WTC11 (cell line): ENCODE measurements at places on chromosomes 5 and 9. TPM values are rescaled to one million over a fixed set of nuclear protein-coding genes. Genes with fewer than 3 reads are reported as not detected.
A peak's percentile ranks its signal among the peaks of the same experiment; 100 is the strongest.

DNA sequence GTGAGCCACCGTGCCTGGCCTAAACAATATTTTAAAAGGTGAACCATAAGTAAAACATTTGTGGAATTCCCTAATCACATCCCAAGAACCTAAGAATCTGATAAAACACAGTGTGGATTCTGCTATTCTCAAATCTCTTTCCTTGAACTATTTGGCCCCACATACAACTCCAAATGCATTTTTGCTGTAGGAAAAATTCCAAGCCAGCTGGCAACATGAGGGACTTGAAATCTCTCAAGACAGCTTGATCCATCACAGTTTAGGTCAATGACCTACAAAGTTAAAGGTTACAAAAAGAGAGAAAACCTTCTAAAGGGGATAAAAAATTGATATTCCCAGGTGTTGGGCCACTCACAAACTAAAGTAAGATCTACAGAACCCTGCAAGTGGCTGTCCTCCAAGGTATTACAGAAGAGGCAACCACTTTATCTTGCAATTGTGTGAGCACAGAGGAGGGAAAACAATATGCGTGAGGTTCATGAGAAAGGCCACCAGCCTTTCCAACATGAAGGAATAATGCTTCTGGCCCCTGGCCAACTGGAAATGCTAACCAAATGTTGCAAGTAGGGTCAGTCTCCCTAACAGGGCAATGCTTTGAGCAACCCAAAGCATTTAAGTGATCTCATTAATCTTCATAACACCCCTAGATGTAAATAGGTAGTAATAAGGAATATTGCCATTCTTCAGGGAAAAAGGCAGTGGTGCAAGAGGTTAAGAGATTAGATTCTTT, 221.4 kb downstream of the SEMA5A start:
- H3K4me3 ChIP-seq = no peak overlapping the region
- peaks cover 13% of the 10 kb centered on the region; the same call in 1 of the 2 replicates for H3K4me1 ChIP-seq
- no peaks in the 10 kb centered on the region for H3K27me3 ChIP-seq
- DNase-seq = no peak
- no peak overlapping the region for H3K27ac ChIP-seq

GRCh38 chr9:27247756-27248155, 49.2 kb downstream of the EQTN start:
- peak; percentile 47 for DNase-seq
- H3K27ac ChIP-seq = no peak overlapping the region
- H3K4me3 ChIP-seq = no peak overlapping the region
- H3K36me3 ChIP-seq = no peaks in the 10 kb centered on the region

GRCh38 chr5:128472036-128472435, 66.0 kb downstream of the FBN2 start:
- no peaks in the 10 kb centered on the region for H3K27me3 ChIP-seq
- H3K36me3 ChIP-seq = peaks cover 13% of the 10 kb centered on the region
- no peak for DNase-seq
- H3K4me1 ChIP-seq = peaks cover 4% of the 10 kb centered on the region; the same call in 1 of the 2 replicates

DNA sequence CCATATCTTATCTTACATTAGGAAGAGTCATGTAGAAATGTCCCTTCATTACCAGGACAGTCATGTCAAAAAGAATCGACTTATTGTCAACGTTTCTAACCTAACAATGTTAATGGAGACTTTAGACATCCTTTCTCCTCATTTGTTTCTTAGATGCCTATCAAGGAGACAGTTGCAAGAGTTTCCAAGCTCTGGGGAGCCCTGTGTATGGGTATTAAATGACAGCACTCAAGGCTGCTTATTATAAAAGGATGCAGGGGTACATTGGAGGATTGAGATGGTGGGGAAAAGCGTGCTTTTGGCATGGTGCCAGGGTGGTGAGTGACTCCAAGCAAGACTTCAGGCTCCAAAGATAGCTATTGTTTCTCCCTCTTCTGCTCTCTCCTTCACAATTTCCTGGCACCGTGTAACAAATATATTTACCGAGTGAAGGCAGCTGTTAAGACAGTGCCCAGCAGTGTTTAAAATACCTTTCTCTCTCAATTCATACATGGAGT, 461.3 kb upstream of the CLINT1 start:
- peaks cover 20% of the 10 kb centered on the region for H3K4me1 ChIP-seq
- H3K4me3 ChIP-seq = no peak overlapping the region
- no peaks in the 10 kb centered on the region for H3K27me3 ChIP-seq
- no peak overlapping the region for H3K27ac ChIP-seq

DNA sequence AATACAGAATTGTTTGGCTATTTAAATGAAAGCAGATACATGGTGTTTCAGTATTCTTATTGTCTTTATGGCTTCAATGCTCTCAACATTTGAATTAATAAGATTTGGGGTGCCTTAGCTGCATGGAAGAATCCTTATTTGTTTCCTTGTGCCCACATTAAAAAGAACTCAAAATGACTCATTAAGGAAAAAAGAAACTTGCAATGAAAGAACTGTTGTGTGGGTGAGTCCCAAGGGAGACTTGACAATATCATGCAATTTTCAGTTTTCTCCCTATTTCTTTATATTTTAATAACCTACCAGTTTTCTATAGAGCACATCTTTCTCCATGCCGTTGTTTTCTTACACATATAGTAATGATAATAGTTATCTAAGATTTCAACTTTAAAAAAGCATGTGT, 404.0 kb downstream of the PDE4D start:
- H3K27ac ChIP-seq = no peak overlapping the region
- H3K4me1 ChIP-seq = peaks cover 15% of the 10 kb centered on the region
- no peak overlapping the region for H3K4me3 ChIP-seq

GRCh38 chr9:136655536-136656182, 7.1 kb upstream of the EGFL7 start:
- no peaks in the 10 kb centered on the region for H3K36me3 ChIP-seq
- H3K27ac ChIP-seq = no peak overlapping the region
- H3K4me1 ChIP-seq = 0 out of 2 replicates have a peak, but pooled peaks cover 3% of the 10 kb centered on the region
- no peak for DNase-seq

DNA sequence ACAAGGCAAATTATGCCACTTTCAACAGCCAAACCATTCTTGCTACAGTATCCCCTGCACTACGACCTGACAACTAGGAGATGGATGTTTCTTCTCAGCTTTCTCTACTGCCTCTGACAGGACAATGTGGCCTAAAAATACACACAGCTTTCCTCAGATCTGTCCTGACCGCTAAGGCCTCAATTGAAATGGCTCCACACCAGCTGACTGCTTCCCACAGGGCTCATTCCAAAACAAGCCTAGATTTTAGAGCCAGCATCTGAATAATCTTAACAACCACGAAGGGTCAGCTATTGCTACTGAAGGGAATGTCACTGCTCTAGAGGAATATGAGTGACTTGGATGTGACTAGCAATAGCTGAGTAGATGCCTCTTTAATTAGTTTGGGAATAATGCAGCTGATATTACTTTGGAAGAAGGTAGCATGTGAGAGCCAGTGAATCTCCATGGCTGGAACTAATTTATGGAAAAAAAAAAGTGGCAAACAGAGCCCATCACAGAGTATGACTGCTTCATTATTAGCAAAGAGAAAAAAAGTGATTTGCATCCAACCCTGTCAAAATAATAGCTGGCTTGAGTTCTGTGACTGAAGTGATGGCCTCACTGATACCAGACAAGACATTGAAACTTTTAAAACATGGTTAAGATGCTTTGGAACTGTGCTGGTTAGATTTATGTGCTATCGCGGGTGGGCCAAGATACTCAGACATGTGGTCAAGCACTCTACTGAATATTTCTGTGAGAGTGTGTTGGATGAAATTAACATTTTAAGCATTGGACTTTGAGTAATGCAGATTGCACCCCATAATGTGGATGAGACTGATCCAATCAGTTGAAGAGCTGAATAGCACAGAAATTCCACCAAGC, 450.2 kb downstream of the NR2F1-AS1 start:
- H3K36me3 ChIP-seq = no peaks in the 10 kb centered on the region
- no peak overlapping the region for H3K4me3 ChIP-seq
- H3K27ac ChIP-seq = no peak overlapping the region
- H3K4me1 ChIP-seq = no peaks in the 10 kb centered on the region

GRCh38 chr5:45376417-45376816, 319.8 kb downstream of the HCN1 start:
- H3K27me3 ChIP-seq = no peaks in the 10 kb centered on the region
- 0 out of 2 replicates have a peak, but pooled peaks cover 3% of the 10 kb centered on the region for H3K36me3 ChIP-seq
- no peaks in the 10 kb centered on the region for H3K4me1 ChIP-seq
- H3K4me3 ChIP-seq = no peak overlapping the region
- DNase-seq = no peak
- no peak overlapping the region for H3K27ac ChIP-seq

PDLIM4 gene
- 10.6 to 15.2 TPM (median 11.4 TPM) in 3 replicates for total RNA-seq

PCSK1 gene
- total RNA-seq = 2.7 to 4.5 TPM (median 3.6 TPM) in 3 replicates

C1QTNF3 gene
- 1.2 to 2.1 TPM (median 2.0 TPM) in 3 replicates for total RNA-seq

DNA sequence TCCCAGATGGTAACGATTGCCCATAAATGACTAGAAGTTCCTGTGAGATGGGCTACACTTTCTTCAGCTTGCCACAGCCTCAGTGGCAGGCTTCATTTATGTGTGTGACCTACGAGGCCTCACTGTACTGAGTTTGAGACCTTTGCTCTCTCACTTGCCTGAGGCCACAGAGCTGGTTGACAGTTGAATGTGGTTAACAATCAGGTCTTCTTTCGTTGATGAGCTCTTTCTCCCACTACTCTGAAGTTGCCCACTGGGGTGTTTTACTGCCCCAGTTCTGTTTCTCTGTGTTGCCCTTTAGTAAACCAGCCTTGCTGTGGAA, 70.5 kb downstream of the CYFIP2 start:
- H3K4me3 ChIP-seq = no peak overlapping the region
- peaks cover 45% of the 10 kb centered on the region for H3K36me3 ChIP-seq
- H3K27me3 ChIP-seq = no peaks in the 10 kb centered on the region

GRCh38 chr9:115606838-115607237, 488.9 kb upstream of the TNC start:
- peaks cover 4% of the 10 kb centered on the region; the same call in 1 of the 2 replicates for H3K27me3 ChIP-seq
- no peaks in the 10 kb centered on the region for H3K4me1 ChIP-seq
- H3K36me3 ChIP-seq = no peaks in the 10 kb centered on the region
- H3K27ac ChIP-seq = no peak overlapping the region

DNA sequence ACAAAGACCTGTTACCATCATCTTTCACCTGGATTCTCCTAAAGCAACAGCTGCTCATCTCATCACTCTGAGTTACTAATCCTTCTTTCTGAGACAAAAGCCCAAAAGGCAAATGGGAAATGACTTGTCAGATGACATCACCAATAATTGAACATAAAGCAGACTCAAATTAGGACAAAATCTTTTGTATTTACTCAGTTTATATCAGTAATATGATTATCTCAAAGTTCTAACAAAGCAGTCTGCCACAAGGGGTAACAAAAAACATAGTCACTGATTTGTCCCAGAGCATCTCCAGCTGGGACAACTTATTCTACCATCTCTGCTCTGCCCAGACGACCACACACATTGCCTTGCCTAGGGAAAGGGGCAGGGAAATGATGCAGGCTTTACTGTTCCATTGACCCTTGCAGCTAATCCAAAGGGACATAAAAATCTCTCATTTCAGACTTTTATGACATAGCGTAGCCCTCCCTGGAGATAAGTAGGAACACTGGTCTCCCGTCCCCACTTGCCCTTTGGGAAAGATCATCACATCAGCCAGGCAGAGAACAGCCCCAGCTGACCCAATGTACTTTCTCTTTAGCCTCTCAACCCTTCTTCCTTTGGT, 249.5 kb upstream of the PTGER4 start:
- peaks cover 9% of the 10 kb centered on the region for H3K36me3 ChIP-seq
- H3K27ac ChIP-seq = no peak overlapping the region
- H3K27me3 ChIP-seq = no peaks in the 10 kb centered on the region
- no peak for DNase-seq
- H3K4me3 ChIP-seq = no peak overlapping the region
- peaks cover 19% of the 10 kb centered on the region for H3K4me1 ChIP-seq

DNA sequence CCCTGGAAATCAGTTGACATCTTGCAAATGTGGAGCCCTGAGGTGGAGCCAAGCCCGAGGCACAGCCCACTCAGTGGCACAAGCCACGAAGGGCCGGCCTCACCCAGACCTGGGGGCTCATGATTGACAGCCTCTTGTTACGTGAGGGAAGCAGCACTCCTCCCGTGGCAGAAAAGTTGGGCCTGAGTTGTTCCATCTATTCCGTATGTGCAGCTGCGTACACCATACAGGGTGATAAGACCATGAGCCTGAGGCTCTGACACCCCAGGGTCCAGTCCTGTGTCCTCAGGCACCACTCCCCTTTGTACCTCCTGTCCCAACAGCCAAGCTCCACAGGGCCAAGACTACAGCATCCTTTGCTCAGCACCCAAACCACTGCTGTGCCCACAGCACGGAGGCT, 1.9 kb upstream of the ORM2 start:
- no peak overlapping the region for H3K4me3 ChIP-seq
- no peak overlapping the region for H3K27ac ChIP-seq
- peaks cover 3% of the 10 kb centered on the region; the same call in 1 of the 2 replicates for H3K27me3 ChIP-seq
- H3K36me3 ChIP-seq = no peaks in the 10 kb centered on the region
- no peaks in the 10 kb centered on the region for H3K4me1 ChIP-seq
- no peak for DNase-seq

- peaks cover 3% of the 10 kb centered on the region; the same call in 1 of the 2 replicates for H3K36me3 ChIP-seq
- peak overlapping the region; percentile 54 for H3K27ac ChIP-seq
- peaks cover 31% of the 10 kb centered on the region for H3K4me1 ChIP-seq
- H3K4me3 ChIP-seq = peak overlapping the region; percentile 65
Measured at GRCh38 chr9:127931092-127931881, 710 bp upstream of the PIP5KL1 start.

DNA sequence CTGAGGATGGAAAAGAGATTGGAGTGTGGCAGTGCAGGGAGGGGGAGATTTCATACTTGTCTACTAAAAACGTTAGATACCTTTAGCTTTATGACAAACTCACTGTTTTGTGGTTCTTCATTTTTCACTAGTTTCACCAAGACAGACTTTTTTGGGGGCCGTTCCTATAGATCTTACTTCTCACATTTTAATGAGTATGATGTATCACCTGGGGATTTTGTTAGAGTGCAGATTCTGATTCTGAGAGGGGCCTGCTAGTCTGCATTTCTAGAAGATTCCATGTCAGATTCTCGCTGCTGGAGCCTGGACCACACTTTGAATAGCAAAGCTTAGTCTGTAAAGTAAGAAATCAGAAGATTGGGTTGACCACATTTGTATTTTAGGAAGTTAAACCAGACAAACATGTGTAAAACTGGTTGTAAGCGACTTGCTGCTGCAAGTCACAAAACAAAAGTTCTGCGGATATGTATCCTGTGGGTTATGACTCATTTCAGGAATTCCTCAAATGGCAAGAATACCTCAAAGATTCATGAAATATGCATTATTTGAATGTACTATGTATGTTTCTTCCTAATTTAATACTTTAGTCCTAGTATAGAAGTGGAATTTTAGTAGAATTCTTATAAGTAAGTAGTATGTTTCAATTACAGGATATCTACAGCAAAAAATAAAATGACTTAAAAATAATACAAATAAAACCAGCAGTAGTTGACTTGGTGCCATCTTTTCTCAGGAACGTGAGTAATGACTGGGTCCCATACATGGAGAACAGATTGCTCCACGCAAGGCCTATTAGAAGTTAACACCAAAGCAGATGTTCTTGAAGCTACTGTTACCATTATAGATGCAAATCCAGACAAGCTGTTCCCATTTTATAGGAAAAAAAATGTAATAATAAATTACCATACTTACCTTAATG, 27.8 kb downstream of the NFIL3 start:
- no peaks in the 10 kb centered on the region for H3K36me3 ChIP-seq
- H3K27me3 ChIP-seq = peaks cover 3% of the 10 kb centered on the region; the same call in 1 of the 2 replicates
- H3K27ac ChIP-seq = no peak overlapping the region
- H3K4me3 ChIP-seq = no peak overlapping the region
- no peak for DNase-seq
